A172 (cell line): ENCODE measurements at places on chromosomes 12 and 14. TPM values are rescaled to one million over a fixed set of nuclear protein-coding genes. Genes with fewer than 3 reads are reported as not detected.

- no peak for DNase-seq
Measured at GRCh38 chr12:27467641-27468040, 21.1 kb downstream of the SMCO2 start.

DNA sequence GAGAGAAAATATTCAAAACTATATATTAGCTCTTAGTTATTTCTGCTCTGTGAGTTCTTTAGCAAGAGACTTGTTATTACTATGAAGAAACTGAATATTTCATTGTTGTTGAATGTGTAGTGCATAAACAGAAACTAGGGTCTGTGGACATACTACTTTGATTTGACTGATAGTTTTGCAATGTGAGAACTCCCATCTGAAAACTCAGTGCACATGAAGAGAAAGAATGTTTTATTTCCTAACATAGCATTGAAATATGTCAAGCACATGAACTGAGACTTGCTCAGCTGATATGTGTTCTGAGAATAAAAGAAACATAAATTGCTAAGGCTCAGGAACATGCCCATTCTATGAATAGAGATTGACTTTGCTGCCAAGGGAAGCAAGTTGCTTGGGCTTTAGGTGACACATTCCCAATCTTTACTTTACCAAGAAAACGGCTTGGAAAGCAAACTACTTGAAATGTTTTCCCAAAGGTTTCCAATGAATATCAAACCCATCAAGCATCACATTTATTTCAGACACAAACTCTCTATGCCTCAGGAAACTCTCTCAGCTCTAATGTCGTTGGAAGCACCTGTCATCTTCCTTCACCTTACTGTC, 290.4 kb downstream of the SLC16A7 start:
- DNase-seq = no peak

DNA sequence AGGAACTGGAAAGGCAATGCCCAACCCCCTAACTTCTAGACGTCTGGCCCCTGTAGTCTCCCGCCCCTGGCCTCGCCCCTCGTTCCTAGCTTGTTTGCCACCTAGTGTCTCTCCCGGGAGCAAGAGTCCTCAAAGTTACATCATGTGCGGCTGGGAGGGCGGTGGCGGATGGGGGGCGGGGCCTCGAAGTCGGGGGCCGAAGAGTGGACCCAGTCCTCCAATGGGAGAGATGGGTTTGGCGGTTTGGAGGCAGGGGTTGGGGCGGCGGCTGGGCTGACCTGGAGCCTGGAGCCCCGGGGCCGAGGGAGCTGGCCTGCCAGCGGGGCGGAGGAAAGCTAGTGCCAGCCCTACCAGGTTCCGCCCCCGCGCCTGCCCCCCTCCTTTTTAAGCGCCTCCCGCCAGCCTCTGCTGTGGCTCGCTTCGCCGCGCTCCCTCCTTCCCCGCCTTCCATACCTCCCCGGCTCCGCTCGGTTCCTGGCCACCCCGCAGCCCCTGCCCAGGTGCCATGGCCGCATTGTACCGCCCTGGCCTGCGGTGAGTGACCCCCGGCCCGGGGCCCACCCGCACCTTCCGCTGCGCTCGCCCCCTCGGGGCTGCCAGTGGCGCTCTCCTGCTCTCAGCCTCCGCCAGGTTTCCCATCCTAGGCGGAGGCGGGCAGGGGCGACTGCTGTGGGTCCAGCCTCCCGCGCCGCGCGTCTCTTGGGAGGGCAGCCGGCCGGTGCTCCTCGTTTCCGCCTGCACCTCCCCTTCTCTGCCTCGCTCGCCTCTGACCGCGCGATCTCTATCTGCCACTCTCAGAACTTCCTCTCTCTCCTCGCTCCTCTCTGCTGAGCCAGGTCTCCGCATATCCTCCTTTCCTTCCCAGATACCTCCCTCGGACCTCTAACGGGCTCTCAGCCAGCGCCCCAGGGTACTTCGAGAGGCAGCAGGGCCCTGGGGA, at the start of gene PCK2:
TSS of gene PCK2 (plus strand) at position 411 of the 940 bp plus-strand sequence. CDS start at position 506, 95 bp downstream.
- peak; percentile 75 for DNase-seq

DNA sequence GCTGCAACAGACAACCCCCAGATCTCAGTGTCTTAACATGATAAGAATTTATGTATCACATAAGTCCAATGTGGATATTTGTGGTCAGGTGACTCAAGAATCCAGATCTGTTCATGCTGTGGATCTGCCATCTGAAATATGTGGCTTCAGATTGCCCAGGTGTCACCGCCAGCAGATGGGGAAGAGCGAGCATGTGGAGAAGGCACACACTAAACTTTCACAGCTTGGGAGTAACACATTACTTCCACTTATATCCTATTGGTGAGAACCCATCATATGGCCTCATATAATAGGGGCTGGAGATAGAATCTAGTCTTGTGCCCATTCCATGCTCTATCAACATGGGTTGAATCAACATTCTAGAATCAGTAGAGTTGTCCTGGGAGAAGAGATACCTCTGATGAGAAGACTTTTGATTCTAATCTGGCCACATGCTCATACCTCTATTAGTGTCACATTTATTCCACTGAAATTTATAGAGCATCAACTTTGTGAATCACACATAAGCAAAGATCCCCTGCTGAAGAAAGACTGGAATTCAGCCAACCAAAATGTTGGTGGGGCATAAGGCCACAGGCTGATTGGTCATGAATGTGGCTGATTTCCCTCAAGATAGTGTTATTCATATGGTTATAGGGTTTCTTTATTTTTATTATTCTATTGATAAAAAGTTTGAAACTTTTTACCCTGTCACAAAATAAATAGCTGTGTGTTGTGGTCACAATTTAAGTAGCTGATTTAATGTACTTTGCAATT, 6.0 kb upstream of the CALCOCO1 start:
- peak; percentile 46 for DNase-seq

DNA sequence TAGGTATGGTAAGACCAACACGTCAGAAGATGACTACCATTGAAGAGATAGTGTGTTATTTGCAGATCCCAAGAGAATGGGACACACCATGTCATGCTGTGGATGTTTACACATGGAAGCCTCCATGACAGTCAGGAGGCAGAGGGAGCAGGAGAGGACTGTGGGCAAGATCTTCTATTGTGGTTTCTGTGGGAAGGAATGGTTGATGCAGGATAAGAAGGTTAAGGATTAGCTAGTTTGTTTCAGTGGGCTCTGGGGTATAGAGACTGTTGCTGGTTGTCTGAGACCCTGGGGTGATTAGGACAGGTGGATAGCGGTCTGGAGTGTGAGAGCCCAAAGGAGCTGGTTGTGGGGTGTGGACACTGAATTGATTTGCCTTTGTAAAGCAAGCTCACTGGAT, 23.3 kb downstream of the TAS2R7 start:
- DNase-seq = no peak

DNA sequence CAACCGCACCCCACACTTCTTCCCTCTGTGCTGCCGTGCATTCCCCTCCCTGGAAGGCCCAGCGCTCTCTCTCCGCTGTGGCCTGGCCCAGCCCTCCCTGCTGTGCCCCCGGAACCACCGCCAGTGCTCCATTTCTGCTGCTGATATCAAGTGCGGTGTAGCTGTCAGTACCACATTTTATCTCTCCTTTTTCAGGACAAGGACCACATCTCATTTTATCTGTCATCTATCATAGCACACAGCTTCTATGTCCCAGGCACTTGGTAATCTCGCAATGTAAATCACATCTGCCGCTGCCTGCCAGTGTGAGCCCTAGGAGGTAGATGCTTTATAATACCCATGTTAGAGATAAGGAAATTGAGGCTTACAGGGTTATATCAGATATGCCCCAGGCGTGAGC, 18.3 kb downstream of the IL31 start:
- DNase-seq = no peak

DNA sequence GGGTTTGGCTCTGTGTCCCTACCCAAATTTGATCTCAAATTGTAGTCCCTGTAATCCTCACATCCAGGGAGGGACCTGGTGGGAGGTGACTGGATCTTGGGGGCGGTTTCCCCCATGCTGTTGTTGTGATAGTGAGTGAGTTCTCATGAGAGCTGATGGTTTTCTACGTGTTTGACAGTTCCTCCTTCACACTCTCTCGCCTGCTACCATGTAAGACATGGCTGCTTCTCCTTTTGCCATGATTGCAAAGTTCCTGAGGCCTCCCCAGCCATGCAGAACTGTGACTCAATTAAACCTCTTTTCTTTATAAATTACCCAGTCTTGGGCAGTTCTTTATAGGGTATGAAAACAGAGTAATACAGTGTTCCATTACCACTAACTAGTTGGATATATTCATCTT, 10.3 kb upstream of the LRRC23 start:
- DNase-seq = no peak

- no peak for DNase-seq
Measured at GRCh38 chr12:120402217-120402616, 33.3 kb upstream of the MSI1 start.

DNA sequence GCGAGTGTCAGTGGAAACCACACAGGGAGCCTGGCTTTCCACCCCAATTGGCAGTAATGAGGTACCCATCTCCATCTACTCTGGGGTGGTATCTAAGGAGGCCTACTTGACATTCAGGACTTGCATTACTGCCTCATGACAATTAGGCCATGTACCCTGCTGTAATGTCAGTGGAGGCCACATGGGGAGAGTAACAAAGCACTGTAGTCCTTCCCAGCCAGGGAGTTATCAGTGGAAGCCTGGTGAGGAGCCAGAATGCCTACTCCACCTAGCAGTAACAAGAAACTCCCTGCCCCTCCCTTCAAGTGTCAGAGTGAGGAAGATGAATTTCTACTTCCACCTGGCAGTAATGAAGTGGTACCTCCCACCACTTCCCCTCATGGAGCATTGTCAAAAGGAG, 12.5 kb downstream of the TIMM9 start:
- DNase-seq = no peak

DNA sequence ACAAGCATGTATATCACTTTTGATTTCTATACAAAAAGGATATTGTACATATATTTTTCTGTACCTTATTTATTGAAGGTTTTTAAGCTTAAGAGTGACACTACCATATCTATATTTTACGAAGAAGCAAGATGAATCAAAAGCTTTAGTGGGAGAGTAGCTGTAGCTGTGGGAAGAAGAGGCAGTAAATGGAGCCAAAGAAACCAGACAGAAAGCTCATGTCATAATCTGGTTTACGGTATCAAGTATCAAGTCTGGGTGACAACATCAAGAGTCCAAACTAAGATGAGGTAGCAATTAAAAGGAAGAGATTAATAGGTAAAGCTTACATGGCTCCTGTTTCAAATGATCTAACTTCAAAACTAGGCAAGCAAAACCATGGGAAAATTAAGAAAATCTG, 54.8 kb downstream of the CEP83 start:
- no peak for DNase-seq

DNA sequence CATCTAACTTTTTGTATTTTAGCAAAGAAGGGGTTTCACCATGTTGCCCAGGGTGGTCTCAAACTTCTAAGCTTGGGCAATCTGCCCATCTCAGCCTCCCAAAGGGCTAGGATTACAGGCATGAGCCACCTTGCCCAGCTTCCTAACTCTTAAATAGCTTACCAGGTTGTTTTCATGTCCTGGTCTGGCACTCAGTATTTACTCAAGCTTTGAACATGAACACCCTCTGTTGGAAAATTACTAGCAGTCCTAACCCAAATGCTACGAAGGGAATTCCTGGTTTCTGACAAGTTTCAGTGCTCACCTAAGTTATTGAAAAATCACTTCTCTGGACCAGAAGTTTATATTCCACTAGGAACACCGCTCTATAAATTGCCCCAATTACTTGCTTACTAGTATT, 32.5 kb upstream of the GCH1 start:
- no peak for DNase-seq

GRCh38 chr12:127559349-127560040, 707.5 kb upstream of the TMEM132C start:
- DNase-seq = peak; percentile 99

- DNase-seq = no peak
Measured at GRCh38 chr12:114012744-114013431, 46.8 kb upstream of the RBM19 start.

DNA sequence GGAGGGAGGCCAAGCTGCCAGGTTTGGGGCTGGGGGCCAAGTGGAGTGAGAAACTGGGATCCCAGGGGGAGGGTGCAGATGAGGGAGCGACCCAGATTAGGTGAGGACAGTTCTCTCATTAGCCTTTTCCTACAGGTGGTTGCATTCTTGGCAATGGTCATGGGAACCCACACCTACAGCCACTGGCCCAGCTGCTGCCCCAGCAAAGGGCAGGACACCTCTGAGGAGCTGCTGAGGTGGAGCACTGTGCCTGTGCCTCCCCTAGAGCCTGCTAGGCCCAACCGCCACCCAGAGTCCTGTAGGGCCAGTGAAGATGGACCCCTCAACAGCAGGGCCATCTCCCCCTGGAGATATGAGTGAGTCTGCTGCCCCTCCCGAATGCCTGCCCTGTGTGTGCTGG, 432 bp downstream of the IL25 start:
- no peak for DNase-seq

GRCh38 chr12:79296871-79297270, 393.9 kb downstream of the PAWR start:
- no peak for DNase-seq

GRCh38 chr12:124940143-124940392, 25.6 kb upstream of the UBC start:
- DNase-seq = peak; percentile 97

GRCh38 chr14:105182296-105183020, 1.3 kb upstream of the NUDT14 start:
- DNase-seq = no peak

DNA sequence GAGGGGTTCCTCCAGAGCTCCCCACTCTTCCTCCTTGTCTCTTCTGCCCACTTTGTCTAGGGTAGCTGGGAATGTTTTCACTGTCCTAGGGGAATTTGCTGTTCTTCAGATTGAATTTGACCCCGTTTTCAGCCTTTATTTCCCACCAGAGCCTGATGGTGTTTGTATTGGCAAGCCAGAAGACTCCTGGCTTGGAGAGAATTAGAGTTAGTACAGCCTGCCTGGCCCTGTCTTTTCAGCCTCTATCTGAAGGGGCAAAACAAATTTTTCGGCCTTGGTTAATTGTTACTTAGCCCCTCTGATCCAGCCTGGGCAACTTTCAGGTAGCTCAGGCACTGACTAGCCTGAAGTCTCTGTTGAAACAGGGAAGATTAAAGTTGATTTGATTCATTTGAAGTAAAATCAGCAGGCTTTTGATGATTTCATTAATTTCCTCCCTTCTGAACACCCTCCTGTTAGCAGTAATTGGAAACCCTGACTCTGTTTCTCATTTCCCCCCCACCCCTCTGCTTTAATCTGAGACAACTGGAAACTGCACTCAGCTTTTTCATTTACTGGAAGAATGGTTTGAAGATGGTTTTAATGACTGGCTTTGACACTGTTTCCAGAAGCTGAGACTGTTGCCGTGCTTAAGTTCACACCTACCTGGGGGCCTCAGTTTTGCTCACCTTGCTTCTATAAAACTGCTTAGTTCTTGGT, 63.3 kb downstream of the SUSD6 start:
- no peak for DNase-seq

GRCh38 chr14:96580566-96580965, 78.4 kb downstream of the PAPOLA start:
- DNase-seq = no peak

DHRS4L2 gene
- total RNA-seq = 6.9 TPM in 2 replicates

TMEM132D gene
- total RNA-seq = not detected in 2 replicates

NEUROD4 gene
- not detected in 2 replicates for total RNA-seq

GLT1D1 gene
- total RNA-seq = not detected in 2 replicates

OTUB2 gene
- total RNA-seq = 0.53 and 1.2 TPM in 2 replicates

GPR162 gene
- 5.3 and 12.3 TPM in 2 replicates for total RNA-seq

ANO2 gene
- total RNA-seq = 2.1 and 2.7 TPM in 2 replicates

KRT73 gene
- not detected in 2 replicates for total RNA-seq

SLC39A2 gene
- total RNA-seq = not detected in 2 replicates

KRT72 gene
- total RNA-seq = not detected in 2 replicates

PCED1B gene
- total RNA-seq = 0.34 and 0.52 TPM in 2 replicates
